Gastrocnemius medialis (tissue), 4 donors: ENCODE measurements at places on chromosomes 1 and 21. TPM values are rescaled to one million over a fixed set of nuclear protein-coding genes. Genes with fewer than 3 reads are reported as not detected.

The ITSN1 gene
- 29.8 TPM for total RNA-seq

The RBM34 gene
- total RNA-seq, result 44.8 TPM

The TLR5 gene
- 0.75 TPM for total RNA-seq

The ABCA4 gene
- not detected for total RNA-seq

The RAB7B gene
- total RNA-seq, result 0.33 TPM

The PYHIN1 gene
- not detected for total RNA-seq

The RHBDL2 gene
- total RNA-seq, result not detected

The CHAF1B gene
- total RNA-seq, result 10.4 TPM

The PLEKHA6 gene
- 4.3 TPM for total RNA-seq

The TSPAN2 gene
- 2.6 TPM for total RNA-seq

The TAS1R3 gene
- 0.20 TPM for total RNA-seq

The PTGFRN gene
- 2.5 TPM for total RNA-seq

The NPHS2 gene
- not detected for total RNA-seq

The GJA8 gene
- not detected for total RNA-seq

The OR14I1 gene
- total RNA-seq, result not detected

The SYT14 gene
- total RNA-seq, result 0.11 TPM

The SPATA1 gene
- not detected for total RNA-seq

The EDARADD gene
- not detected for total RNA-seq

The EFNA3 gene
- total RNA-seq, result 1.6 TPM

The CFHR2 gene
- not detected for total RNA-seq

The AGMAT gene
- 0.85 TPM for total RNA-seq

The USP33 gene
- 34.0 TPM for total RNA-seq

The RHOU gene
- total RNA-seq, result 45.0 TPM

The SNX27 gene
- 37.0 TPM for total RNA-seq

The LHX4 gene
- total RNA-seq, result not detected

The SPATA17 gene
- not detected for total RNA-seq

The FYB2 gene
- total RNA-seq, result 1.0 TPM

The SH2D2A gene
- total RNA-seq, result 0.82 TPM

The TMOD4 gene
- 226 TPM for total RNA-seq

The HUNK gene
- total RNA-seq, result not detected

The IVL gene
- total RNA-seq, result not detected

The NT5C1A gene
- total RNA-seq, result 10.8 TPM

The NEK2 gene
- total RNA-seq, result not detected

The IL22RA1 gene
- not detected for total RNA-seq

The ANGPTL7 gene
- total RNA-seq, result 3.9 TPM

The INAVA gene
- not detected for total RNA-seq

The HSPA13 gene
- total RNA-seq, result 8.3 TPM

The APOBEC4 gene
- not detected for total RNA-seq

The PLPP3 gene
- 54.2 TPM for total RNA-seq

The OR2T29 gene
- not detected for total RNA-seq
